ENCODE measurements at places on chromosomes 3 and 15.

DNA sequence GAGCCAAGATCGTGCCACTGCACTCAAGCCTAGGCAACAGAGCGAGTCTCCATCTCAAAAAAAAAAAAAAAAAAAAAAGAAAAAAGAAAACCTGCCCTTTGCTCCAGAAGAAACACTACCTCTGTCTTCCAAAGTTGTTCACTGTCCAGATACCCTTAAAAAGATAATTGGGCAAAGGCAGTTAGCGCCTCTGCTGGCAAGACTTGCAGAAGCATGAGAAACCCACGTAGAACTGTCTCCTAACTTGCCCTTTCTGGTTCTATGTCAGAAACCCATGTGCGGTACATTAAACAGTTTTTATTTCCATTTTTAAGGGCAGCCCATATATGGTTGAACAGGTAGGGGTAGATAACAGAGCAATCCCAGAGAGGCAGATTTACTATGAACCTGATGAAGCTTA is 1026.4 kb downstream of the ROBO2 start:
- no peak for DNase-seq

DNA sequence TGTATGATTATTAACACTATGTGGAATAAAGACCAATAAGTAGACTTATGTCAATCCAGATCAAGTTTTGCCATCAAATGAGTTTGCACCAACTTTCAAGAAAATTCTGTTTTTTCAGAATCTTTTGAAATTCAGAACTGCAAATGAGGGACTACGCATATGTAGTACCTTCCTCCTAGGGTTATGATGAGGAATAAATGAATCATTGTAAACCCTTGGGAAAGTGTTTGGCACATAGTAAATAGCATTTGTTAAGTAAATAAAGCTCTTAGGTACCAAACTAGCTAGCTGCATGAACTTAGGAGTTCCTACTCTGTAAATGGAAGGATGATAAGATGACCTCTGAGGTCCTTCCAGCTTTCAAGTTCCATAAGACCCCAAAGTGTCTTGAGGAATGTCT is 242.6 kb upstream of the SETMAR start:
- DNase-seq: no peak

DNA sequence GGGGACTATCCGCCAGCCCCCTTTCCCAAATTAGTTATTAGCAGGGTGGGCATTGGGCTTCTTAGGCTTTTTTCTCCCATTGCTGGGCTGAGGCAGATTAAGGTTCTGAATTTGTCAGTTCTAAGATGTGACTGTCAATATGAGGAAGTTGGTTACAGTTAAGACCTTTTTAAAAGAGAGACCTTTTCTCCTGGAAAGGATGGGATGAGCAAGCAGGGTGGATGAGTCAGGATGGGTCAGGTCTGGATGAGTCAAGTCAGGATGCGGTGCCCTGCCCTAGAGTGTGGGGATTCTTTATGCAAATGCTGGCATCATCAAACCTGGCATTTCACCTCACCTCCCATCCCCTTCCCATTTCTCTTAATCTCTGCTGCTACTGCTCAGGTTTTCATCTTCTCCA is 1.9 kb downstream of the AEN start:
- no peak for DNase-seq

DNA sequence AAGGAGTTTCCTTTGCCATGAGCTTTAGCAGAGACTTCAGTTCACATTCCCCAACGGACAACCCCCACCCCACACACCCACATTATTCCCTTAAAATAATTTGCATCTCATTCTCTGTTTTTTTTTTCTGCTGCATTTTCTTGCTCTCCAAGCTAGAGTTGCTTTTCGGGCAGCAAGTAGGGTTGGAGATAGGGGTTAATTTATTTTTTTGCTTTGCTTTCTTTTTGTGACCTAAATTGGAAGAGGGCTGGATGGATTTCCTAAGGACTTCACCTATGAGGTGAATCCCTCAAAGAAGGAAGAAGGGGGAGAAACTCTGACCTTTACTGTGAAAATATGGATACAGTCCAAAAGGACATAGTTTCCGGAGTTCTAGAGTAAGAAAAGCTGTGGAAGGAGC is 6.6 kb downstream of the SOX2 start:
- no peak for DNase-seq

GRCh38 chr3:53534676-53535400 is 40.4 kb downstream of the CACNA1D start:
- DNase-seq: no peak

DNA sequence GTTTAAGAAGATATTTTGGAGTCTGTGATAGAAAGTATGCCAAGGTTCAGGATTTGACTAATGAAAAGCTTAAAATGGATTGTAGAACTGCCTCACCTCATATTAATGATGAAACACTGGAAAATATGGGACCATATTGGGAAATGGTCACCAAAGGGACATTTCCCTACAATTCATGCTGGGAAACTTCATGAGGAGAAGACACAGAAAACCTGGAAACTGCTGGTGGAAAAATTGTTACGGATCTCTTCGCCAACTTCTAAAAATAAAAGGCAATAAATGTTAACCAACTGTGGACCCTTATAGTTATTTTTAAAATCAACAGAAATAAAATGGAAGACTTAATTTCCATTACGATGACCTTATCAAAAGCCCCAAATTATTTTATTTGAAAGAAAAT is 97.6 kb upstream of the FRMD4B start:
- no peak for DNase-seq

DNA sequence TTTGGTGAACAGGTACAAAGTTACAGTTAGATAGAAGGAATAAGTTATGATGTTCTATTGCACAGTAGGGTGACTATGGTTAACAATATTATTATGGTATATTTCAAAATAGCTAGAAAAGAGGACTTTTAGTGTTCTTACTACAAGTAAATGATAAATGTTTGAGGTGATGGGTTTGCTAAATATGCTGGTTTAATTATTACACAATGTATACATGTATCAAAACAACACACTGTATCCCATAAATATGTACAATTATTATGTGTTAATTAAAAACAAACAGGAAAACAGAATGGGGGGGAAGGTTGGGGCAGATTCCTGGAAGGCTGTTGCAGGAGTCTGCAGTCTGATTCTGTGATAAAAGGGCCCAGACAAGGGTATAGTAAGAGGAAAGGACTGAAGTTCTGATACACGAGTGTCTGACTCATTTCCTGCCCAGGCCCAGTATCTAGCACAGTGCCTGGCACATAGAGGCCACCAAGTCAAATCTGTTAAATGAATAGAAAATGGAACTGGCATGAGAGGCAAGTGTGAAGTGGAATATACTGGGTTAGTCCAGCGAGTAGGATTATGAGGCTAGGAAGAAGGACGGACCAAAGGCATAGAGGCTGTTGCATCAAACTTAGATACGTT is 7.2 kb upstream of the ENTPD3 start:
- DNase-seq: no peak

GRCh38 chr15:40593165-40593564 is 884 bp upstream of the KNL1 start:
- DNase-seq: no peak

- no peak for DNase-seq
These were observed 123.2 kb downstream of the PDCD6IP start for GRCh38 chr3:33921608-33922007.

GRCh38 chr3:159418571-159419526 is 569.8 kb upstream of the IL12A start:
- no peak for DNase-seq

DNA sequence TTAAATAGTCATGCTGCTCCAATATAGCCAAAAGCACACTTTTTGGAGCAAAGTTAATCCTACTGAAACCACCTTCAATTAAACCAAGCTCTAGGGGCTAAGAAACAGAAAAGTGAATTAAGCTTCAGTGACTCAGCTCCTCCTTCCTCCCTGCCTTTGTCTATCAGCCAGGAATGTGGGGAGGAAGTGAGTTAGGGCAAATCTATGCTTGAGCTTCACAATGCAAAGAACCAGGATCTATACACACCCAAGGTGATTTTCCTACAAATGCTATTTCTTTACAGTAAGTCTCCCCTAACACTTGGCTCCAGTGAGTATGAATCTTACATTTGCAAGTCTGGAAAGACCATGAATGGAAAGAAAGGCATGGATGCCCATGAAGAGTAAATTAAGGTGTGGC is 212.1 kb downstream of the P3H2 start:
- DNase-seq: no peak

DNA sequence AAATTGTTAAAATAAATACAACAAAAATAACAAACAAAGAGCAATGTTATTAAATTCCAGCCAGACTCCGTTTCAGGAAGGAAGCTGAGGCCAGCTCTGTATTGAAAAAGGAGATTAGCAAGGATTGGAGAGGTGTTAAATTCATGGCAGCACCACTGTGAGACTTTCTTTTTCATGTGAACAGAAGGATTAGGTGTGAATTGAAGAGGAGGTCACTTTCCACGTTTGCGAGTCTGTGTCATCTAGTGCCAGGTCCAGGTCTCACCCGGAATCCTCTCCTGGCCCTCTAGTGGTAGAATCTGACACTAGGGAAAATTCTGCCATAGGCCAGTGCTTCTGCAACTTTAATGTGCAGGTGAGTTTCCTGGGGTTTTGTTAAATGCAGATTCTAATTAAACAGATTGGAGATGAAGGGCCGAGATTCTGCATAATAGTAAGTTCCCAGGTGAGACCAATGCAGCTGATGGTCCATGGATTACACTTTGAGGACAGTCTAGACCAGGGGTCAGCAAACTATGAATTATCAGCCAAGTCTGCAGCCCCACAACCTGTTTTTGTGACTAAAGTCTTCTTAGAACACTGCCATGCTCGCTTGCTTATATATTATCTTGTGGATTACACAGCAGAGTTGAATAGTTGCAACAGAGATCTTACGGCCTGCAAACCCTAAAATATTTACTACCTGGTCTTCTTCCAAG is 9.2 kb upstream of the SLC6A1 start:
- DNase-seq: no peak

DNA sequence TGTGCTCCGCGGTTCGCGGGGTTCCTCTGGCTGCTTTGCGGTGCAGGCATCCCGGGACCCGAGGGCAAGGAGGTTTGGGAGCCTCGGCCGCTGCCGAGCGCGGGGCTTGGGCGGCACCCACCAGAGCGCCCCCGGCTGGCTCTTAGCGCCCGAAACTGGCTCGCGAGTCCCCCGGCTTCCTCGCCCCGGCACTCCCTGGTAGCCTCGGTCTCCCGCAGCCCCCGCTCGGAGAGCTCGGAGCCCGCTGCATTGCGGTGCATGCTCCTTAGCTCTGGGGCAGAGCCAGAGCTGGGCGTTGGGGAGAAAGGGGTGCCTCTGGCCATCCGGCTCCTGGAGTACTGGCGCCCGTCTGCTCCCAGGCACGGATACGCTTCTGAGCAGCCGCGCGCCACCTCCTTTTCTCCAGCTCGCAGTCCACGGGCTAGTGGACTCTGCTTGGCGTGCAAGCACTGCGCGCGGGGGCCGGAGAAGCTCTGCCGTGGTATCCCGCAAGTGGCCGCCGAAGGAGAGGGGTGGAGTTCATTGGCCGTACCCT is 753 bp downstream of the EPHB1 start:
- no peak for DNase-seq

- no peak for DNase-seq
These were observed 42.1 kb downstream of the TLE3 start for GRCh38 chr15:70055601-70056051.

DNA sequence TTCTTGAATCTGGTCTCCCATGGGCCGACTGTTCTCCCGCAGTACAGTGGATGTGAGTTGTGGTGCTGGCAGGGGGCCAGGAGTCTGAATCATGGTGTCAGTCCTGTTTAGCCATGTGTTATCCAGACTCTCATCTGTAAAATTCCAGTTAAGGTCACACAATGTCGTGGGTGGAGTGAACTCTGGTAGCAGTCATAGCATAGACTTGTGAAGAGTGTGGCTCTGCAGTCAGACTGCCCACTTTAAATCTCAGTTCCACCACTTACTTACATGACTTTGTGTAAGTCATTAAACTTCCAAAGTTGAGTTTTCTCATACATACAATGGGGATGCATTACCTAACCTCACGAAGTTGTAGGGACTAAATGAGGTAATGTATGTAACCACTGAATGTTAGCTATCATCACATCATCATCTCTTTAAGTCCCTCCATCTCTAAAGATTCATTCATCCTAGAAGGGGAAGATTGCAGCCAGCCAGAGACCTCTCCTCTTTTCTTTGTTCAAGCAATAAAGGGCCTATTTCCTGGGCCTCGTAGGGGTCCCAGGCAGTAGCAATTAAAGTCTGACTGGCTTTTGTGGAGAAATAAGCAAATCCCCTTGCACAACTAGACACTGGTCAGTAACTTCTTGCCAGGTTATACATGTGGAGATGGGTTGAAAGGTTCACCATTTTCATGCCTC is 93.9 kb downstream of the PCCB start:
- no peak for DNase-seq

- no peak for DNase-seq
These were observed 5.0 kb downstream of the RPLP1 start for GRCh38 chr15:69457304-69458280.

DNA sequence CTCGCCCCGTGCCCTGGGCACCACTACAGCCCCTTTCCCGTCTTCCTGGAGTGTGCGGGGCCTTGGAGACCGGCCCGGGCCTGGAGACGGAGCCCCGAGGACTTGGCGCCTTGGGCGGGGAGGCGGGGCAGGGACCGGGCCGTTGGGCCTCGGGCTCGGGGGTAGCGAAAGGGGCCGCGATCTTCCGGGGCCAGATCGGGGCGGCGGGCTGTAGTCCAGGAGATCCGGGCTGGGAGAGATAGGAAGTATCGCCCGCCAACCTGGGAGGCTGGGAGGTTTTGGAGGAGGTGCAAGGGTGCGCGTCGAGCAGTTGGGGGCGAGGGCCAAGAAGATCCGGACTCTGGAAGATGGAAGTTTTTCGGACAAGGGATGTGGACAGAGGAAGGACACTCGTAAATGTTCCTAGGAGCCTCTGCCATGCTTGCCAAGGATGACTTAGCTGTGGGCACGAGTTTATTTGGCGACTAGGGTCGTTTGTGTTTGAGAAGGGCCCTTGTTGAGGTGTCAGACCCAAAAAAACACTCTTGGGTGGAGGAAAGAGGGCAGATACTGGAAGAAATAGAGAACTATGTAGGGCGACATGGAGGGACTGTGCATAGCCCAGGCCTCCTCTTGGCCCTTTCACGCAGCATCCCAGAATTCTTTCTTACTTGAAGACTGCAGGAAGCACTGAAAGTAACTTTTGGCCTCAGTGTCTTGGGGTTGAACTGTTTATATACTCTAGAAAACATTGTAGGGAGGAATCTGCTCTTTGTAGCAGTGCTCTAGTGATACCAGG is 712 bp downstream of the RTF1 start:
- no peak for DNase-seq

GRCh38 chr15:95604634-95605036 is 725.9 kb upstream of the NR2F2 start:
- DNase-seq: peak; percentile 35

- no peak for DNase-seq
These were observed 2.0 kb upstream of the IL20RB start for GRCh38 chr3:136955813-136956212.

- DNase-seq: no peak
These were observed 262.9 kb downstream of the EPHB1 start for GRCh38 chr3:135057996-135058395.

GRCh38 chr15:53830707-53831386 is 71.4 kb upstream of the WDR72 start:
- DNase-seq: no peak

GRCh38 chr3:852033-852432 is 240.8 kb upstream of the CNTN6 start:
- DNase-seq: no peak

GRCh38 chr3:23112491-23112890 is 90.6 kb upstream of the UBE2E2 start:
- no peak for DNase-seq
